ENCODE measurements at places on chromosomes 2 and 18. TPM values are rescaled to one million over a fixed set of nuclear protein-coding genes. Genes with fewer than 3 reads are reported as not detected.

Gene PROKR1
- 0.06 TPM for total RNA-seq

DNA sequence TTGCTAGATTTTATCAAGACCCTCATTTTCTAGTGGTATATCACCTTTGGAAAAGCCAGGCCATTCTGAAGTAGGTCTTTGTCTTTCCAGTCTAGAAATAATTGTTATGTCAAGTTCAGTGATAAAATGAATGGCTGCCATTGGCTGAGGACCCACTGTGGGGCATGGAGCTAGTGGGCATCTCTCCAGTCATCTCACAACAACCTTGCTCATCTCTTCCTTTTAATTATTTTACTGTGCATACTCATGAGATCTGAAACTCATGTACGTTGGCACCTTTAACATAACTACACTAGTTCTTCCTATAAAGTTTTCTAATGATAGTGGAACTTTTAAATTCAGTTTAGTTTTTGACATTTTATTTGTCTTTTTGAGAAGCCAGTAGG, 240.9 kb downstream of the SLC8A1 start:
- no peak for DNase-seq

- no peak for DNase-seq
Observed at GRCh38 chr2:224310943-224311625, 90.8 kb downstream of the FAM124B start.

Gene TSN
- total RNA-seq, result 49.2 TPM

- no peak for DNase-seq
Observed at GRCh38 chr18:24764766-24765165, 304.3 kb downstream of the HRH4 start.

Data from upper lobe of left lung (tissue), 6 donors.